Neural crest cell (in vitro differentiated cells): ENCODE measurements at places on chromosomes 7 and 10. TPM values are rescaled to one million over a fixed set of nuclear protein-coding genes. Genes with fewer than 3 reads are reported as not detected.
A peak's percentile ranks its signal among the peaks of the same experiment; 100 is the strongest.

- H3K4me1 ChIP-seq, result peaks cover 5% of the 10 kb centered on the region
- H3K4me3 ChIP-seq, result no peak overlapping the region
- H3K36me3 ChIP-seq, result peaks cover 4% of the 10 kb centered on the region
- no peak for DNase-seq
- H3K27me3 ChIP-seq, result peaks cover 46% of the 10 kb centered on the region
Measured at GRCh38 chr7:151381348-151382078, 28.3 kb downstream of the WDR86 start.

- no peak for DNase-seq
- no peaks in the 10 kb centered on the region for H3K36me3 ChIP-seq
- H3K4me1 ChIP-seq, result no peaks in the 10 kb centered on the region
- peaks cover under 1% of the 10 kb centered on the region for H3K27me3 ChIP-seq
Measured at GRCh38 chr10:52300599-52301277, 13.3 kb upstream of the DKK1 start.

DNA sequence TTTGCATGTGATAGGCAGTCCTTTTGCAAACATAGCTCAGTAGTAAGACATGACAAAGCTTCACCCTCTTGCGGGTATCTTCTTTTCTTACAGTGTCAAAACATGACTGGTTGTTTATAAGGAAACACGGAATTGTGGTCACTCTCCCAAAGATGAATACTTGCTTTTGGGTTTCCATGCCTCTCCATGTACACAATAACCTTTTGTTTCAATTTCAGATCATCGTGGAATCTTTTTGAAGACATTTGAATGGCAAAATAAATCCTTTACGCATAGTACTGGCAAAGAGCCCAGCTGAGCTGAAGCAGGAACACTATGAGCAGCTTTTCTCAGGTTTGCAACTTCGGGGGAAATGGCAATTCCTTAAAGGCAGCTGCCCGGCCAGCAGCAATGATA is 156.8 kb upstream of the FRMD4A start:
- H3K4me1 ChIP-seq, result peaks cover 5% of the 10 kb centered on the region
- DNase-seq, result no peak
- peaks cover 9% of the 10 kb centered on the region for H3K27me3 ChIP-seq
- H3K36me3 ChIP-seq, result no peaks in the 10 kb centered on the region
- H3K4me3 ChIP-seq, result no peak overlapping the region
- no peak overlapping the region for H3K27ac ChIP-seq

- peaks cover 13% of the 10 kb centered on the region for H3K4me1 ChIP-seq
- H3K27me3 ChIP-seq, result no peaks in the 10 kb centered on the region
- H3K4me3 ChIP-seq, result no peak overlapping the region
- DNase-seq, result no peak
- no peak overlapping the region for H3K27ac ChIP-seq
Measured at GRCh38 chr10:127947211-127947610, 40.3 kb downstream of the PTPRE start.

DNA sequence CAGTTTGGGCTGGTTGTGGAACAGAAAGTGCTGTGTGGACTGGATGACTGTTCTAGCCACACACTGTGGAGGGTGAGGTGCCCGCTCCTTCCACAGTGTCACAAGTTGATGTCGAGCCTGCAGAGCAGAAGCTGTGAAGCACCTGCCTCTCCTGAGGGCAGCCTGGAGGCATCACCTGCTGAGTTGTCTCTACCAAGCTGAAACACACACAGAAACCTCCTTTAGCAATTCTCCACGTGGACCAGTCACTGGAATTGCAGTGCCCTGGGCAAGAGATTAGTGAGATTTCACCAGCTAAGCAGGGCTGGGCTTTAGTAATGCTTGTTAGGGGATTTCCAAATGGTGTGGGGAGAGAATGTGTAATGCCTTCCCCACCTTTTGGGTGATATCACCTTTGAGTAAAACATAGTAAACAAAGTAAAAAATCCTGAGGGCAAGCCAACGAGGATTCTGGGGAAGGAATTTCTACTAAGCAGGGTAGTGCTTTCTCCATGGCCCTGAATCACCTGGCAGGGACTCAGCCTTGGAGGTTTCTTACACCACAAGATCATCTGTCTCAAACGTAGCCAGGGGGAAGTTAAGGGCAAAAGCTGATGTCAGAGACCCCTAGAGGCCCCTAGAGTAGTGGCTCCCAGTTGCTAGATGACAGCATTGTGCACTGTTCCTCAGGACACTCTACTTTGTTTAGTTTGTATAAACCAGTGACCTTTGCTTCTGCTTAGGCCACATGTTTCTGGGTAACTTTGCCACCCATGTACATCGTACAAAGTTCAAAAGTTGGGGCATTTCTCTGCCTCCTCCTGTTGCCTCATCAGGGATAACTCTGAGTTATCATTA is 233.1 kb upstream of the IGFBP3 start:
- peaks cover 8% of the 10 kb centered on the region for H3K4me1 ChIP-seq
- no peaks in the 10 kb centered on the region for H3K27me3 ChIP-seq
- no peaks in the 10 kb centered on the region for H3K36me3 ChIP-seq
- H3K27ac ChIP-seq, result no peak overlapping the region
- no peak overlapping the region for H3K4me3 ChIP-seq

- no peak overlapping the region for H3K4me3 ChIP-seq
- no peaks in the 10 kb centered on the region for H3K36me3 ChIP-seq
- H3K4me1 ChIP-seq, result peaks cover 9% of the 10 kb centered on the region
Measured at GRCh38 chr10:61845950-61846268, 55.6 kb upstream of the ARID5B start.

Gene ADRA2A
- 0.07 and 0.14 TPM in 2 replicates for total RNA-seq

Gene ZNF282
- total RNA-seq, result 31.8 TPM in 2 replicates

DNA sequence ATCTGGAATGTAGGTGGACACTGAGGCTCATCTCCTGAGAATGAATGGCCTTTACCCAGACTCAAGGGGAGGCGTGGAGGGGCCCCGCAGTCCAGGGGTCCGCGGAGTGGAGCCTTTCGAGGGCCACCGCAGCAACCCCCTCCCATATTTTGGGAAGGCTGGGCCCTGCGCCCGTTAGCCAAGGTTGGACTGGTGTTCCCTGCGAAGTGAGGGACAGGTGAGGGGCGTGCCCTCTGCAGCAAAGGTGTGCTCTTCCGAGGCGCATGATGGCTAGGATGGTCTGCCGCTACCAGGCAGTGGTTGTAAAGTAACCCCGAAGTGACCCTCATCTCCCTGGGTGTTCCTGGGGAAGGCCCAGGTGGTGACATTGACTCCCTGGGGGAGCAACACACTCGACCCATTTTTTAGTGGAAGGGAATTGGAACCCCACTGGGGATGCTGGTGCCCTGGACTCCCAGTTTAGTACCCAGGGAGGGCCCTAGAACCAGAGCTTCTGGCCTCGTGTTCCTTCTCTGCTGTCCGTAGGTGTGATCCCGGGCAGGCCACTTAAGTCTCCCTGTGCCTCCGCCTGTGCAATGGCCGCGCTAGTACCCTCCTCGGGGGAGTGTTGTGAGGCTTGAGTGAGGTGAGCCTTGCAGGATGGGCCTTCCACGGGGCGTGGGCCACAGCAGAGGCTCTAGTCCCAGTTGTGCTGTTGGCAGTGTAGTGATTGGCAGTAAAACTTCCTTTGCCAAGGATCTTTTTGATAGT is 779 bp downstream of the FAM241B start:
- H3K27ac ChIP-seq, result no peak overlapping the region
- H3K4me1 ChIP-seq, result peaks cover 6% of the 10 kb centered on the region
- peak overlapping the region; percentile 48 for H3K4me3 ChIP-seq
- peaks cover 6% of the 10 kb centered on the region for H3K36me3 ChIP-seq
- DNase-seq, result no peak
- peaks cover 40% of the 10 kb centered on the region for H3K27me3 ChIP-seq

GRCh38 chr10:69317175-69317604 is 38.9 kb downstream of the HK1 start:
- peaks cover 39% of the 10 kb centered on the region for H3K4me1 ChIP-seq
- H3K27me3 ChIP-seq, result no peaks in the 10 kb centered on the region
- H3K27ac ChIP-seq, result no peak overlapping the region
- H3K4me3 ChIP-seq, result peak overlapping the region; percentile 81

- no peak overlapping the region for H3K4me3 ChIP-seq
- no peaks in the 10 kb centered on the region for H3K27me3 ChIP-seq
- no peaks in the 10 kb centered on the region for H3K36me3 ChIP-seq
Measured at GRCh38 chr10:72315054-72315453, 39.7 kb downstream of the DNAJB12 start.
